Fibroblast of skin of right biceps (primary cell): ENCODE measurements at places on chromosomes 7 and 10.

GRCh38 chr7:77745746-77746145, 49.5 kb downstream of the RSBN1L start:
- no peak for DNase-seq

DNA sequence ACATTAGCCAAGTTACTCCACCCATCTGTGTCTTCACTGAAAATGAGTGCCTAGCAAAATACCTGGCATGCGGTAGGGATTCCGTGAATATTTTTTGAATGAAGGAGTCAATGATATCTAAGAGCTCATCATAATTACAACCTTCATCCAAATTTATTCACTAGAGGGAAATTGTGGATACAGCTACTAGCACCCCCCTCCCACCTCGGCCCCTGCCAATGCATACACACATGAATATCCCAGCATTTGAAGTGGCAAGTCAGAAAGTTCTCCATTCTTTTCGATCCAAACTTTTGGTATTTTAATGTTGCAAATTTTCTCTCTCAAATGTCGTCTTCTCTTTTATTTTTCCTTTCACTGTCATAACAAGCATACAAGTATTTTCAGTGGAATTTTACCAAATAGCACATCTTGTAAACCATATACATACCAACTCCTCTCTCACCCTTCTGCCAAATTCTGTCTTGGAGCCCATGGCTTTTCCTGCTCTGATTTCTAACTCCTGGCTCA, 164.3 kb downstream of the GRID1 start:
- DNase-seq, result no peak

DNA sequence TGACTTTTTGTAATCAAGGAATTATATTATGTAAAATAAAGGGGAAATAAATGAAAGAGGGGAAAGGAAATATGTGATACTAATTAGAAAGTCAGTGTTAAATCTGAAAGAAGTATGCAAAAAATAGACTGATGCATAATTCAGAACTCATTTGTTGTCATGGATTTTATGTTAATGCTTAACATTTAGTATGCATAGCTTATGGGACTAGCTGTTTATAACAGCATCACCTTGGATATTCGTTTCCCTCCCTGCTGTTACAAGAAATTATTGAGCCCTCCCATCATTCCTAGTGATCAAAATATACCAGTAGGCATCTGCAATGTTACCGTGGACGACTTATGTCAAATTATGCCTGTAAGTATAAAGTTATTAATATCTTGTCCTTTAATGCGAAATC, 85.9 kb downstream of the HECTD2 start:
- no peak for DNase-seq

- no peak for DNase-seq
Observed at GRCh38 chr7:8133188-8133848, 128.6 kb downstream of the ICA1 start.

DNA sequence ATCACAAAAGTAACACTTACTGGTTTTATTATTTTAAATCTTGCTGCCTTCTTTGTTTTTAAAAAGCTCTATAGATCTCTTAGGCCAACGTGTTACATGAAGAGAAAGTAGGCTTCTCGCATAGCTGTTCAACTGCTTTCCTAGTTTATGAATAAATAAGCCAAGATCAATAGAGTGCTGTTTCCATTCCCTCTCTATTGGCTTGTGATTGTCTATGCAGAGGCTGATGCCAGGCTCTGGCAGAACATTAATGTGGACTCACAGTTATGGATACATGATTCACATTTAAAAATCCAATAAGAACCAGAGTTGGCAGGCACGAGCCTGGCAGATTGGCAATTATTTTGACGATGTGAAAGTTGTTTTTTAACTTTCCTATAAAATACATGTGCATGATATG, 137.5 kb downstream of the GNAT3 start:
- no peak for DNase-seq

GRCh38 chr10:110992006-110992800, 72.8 kb downstream of the SHOC2 start:
- peak; percentile 67 for DNase-seq

DNA sequence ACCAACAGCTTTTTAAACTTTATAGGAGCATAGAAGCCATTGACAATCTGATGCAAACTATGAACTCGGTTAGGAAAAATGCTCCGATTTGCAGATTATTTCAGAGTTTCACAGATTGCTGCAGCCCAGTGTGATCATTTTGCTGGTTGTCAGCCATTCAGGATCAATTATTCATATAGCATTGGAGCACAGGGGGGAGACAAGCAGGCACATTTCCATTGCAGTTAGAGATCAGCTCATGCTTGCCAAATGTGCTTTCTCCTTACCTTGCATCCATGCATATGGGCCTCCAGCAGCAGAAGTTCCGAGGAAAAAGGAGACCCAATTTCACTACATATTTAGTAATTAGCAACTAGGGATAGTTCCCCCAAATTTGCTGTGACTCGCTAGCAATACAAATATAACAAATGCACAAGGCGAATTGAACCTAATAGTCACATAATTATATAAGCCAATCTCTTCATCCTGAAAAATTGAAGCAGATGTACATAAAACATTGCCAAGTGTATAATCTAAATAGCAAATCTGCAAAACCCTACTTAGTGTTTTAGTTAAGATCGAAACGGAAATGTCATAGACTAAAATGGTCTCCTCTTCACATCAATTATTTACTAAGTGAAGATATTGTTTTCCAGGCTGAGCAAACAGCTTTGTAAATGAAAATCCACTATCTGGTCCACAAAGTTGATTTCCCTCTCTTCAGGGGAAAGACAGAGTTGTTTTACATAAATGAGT, 49.5 kb upstream of the RSU1 start:
- DNase-seq, result no peak

DNA sequence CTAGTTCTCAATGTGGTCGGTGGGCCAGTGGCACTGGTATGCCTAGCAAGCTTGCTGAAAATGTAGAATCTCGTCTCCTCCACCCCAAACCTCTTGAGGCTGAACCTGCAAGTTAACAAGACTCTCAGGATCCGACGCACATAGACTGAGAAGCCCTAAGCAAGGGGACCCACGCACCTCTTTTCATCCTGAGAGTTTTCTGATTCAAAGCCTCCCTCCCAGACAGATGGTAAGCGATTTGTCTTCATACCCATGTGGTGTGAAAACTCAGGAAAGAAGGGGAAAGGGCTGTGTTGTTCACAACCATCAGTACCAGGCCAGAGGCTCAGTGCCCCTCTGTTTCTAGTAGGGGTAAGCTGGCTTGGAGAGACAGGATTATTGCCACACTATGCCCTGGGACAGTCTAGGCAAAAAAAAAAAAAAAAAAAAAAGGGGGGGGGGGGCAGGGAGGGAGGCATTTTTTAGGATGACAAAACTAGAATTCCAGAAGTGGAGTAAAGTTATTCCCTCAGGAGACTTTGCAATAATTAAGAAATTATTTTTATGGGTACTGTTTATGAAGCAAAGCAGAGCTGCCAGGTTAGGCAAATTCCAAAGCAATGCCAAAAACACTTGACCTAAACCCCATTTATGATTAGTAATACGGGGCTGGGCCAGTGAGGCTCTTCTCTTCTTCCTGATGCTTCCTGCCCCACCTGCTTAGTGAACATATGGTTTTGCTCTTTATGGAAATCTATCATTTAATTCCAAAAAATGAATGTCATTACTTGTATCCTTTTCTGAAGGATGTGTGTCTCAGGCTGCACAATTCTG, 117.6 kb upstream of the PDLIM1 start:
- no peak for DNase-seq

DNA sequence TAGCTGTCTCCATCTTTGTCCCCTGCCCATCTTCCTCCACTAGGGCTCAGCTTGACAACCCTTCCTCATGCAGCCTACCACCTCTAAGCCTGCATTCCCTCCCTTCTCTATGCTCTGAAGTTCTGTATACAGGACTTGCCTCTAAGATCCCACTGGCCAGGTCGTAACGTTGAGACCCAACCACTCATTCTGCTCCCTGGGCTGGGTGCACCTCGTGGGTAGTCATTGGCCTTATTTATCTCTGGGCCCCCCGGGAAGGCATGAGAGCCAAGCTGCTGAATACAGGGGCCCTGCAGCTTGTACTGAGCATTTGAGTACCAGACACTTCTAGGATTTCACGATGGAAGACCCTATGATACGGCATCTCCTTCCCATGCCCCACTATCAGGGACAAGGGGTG, 31.2 kb downstream of the MYL10 start:
- DNase-seq, result no peak

GRCh38 chr7:87027900-87028299, 31.6 kb downstream of the ELAPOR2 start:
- no peak for DNase-seq

DNA sequence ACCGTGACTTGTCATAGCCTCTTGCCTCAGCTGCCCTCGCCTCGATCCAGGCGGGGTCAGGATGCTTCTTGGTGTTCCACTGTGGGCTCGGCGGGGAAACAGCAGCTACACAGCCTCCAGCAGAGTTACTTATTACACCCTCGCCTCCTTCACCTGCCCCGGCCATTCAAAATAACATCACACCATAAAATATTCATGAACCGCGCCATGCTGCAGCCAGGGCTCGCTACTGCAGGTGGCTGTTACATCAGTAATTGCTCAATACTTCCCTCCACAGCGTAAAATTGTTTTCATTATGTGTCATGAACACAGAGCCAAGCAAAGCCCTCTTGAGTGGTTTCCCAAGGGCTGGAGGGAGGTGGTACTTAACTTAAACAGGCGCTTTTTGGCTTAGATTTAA, 241.5 kb upstream of the SP8 start:
- DNase-seq, result no peak
